Ecto neural progenitor cell (in vitro differentiated cells): ENCODE measurements at places on chromosomes 16 and 17.

DNA sequence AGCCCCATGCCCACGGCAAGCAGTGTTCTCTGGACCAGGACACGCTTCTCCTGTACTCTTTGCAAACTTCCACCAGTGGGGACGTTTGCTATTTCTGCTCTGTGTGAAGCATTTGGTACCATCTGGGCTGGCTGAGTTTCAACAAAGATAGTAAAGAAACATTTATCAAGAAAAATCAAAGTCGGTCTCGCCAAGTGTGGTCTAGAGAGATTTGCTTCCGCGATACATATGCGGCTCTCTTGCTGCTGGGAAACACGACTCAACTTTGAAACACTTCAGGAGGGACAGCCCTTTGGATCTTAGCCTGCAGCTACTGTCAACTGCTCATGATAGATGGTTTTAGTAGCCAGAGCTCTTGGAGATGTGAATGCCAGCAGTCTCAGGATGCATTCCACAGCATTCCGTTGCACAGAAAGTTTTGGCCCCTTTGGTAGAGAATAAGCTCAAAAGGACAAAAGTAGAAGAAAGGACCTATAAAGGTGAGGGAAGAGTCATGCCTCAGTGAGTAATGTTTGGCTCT lies 168.2 kb upstream of the CACNG3 start:
- no peak for DNase-seq

DNA sequence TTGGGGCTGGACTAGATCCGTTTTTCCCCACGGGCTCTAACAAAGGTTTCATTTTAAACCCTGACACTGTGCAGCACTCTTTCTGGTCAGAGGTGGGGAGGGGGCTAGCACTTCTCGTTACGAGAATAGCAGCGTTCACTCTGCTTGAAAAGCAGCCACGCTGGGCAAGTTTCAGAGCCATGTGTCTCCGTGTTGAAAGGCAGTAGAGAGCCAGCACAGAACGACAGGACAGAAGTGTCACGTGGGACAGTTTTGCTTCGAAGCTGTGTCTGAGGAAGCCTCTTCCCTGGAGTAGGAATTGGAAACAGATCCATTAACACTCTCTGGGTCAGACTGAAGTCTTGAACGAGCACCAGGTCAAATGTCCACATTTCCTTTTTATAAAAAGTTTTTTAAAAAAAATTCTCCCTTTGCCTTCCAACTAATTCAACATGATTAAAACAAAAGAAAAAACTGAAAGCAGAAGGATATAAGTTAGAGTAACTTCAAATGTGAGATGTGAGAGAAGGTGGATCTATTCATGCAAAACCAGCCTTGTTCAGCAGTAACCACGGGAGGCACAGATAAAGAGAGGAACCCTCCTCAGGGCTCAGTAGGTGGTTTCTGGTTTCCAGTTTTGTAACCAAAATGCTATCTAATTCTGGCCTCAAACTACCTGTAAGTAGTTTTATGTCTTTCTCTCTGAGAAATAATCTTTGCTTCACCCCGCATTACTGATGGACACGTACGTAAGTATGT lies 65.0 kb downstream of the SMG6 start:
- DNase-seq: no peak

GRCh38 chr17:72714357-72714966 lies 378.0 kb downstream of the SLC39A11 start:
- DNase-seq: no peak

DNA sequence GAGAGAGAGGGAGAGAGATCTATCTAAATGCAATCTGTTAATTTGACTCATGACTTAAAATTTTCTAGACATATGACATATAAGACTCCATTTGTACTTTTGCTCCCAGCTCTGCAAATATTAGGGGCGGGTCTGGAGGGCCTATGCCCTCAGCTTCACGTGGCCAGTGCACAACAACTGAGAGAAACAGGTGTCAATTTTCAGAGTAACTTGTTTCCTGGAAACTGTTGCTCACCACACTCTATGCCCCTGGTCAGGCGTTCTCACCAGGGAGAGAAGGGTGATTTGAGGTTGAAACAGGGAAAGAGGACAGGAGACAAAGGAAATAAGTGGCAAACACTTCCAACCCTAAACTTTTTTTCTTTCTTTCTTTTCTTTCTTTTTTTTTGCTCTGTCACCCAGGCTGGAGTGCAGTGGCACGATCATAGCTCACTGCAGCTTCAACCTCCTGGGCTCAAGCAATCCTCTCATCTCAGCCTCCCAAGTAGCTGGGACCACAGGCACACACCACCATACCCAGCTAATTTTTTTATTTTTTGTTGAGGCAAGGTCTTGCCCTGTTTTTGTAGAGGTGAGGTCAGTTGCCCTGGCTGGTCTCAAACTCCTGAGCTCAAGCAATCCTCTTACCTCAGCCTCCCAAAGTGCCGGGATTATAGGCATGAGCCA lies 270.0 kb downstream of the SLC39A11 start:
- DNase-seq: no peak
